ENCODE measurements at places on chromosomes 3 and 15. TPM values are rescaled to one million over a fixed set of nuclear protein-coding genes. Genes with fewer than 3 reads are reported as not detected.

The SLC7A14 gene
- not detected for total RNA-seq

DNA sequence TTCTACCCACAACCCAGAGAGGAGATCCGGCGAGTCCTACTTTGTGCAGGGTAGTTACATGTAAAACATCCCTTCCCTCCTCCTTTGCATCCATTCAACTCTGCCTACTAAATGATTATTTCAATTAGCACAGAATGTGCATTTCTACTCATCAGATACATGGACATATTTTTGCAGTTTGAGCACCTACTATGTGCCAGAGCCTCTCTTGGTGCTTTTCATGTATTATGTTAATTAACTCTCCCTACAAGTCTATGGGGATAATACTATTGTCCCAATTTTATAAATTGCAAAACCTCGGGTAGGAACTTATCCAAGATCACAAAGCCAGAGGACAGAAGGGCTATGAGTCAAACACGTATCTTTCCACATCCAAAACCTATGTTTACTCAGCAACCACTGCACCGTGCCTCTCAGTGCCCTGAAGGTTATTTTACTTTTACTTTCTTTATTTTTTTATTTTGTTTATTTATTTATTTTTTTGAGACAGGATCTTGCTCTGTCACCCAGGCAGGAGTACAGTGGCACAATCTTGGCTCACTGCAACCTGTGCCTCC is 432.8 kb downstream of the MAGI1 start:
- no peak for DNase-seq
- H3K27me3 ChIP-seq = no peaks in the 10 kb centered on the region
- H3K4me3 ChIP-seq = no peak overlapping the region
- no peaks in the 10 kb centered on the region for H3K36me3 ChIP-seq
- no peak overlapping the region for H3K27ac ChIP-seq

- no peaks in the 10 kb centered on the region for H3K27me3 ChIP-seq
- no peak for DNase-seq
- H3K27ac ChIP-seq = no peak within 1 kb of the TSS
- H3K4me3 ChIP-seq = no peak within 1 kb of the TSS
- H3K36me3 ChIP-seq = no peaks in the 10 kb centered on the region
These were observed at the start of gene NR2E3 for GRCh38 chr15:71810256-71811035. Gene NR2E3 (plus strand): TSS chr15:71810554. CDS start chr15:71810744, 190 bp downstream.

DNA sequence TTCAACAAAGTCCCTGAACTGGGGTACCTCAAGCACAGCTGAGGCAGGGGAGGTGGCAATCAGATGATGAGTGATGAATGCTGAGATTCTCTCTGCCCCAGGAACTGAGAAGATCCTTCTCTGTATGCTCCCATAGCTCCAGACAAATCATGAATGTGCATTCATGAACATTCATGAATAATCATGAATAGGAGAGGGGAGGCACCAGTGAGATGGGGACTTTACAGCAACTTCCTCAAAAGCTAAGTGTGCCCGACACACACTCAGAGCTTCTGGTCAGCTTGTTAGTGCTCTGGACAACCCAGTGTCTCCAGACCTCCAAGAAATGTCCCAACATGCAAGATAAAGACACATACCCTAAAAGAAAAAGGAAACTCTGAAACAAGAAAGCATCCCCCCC is 24.3 kb downstream of the LRRC2 start:
- no peak overlapping the region for H3K27ac ChIP-seq
- H3K4me3 ChIP-seq = no peak overlapping the region
- no peak for DNase-seq
- peaks cover 78% of the 10 kb centered on the region for H3K4me1 ChIP-seq
- peaks cover 2% of the 10 kb centered on the region for H3K27me3 ChIP-seq

The SEC22C gene
- 58.9 TPM for total RNA-seq

The PIGZ gene
- total RNA-seq = 2.6 TPM

The PRSS50 gene
- total RNA-seq = not detected

GRCh38 chr3:27176256-27176655 is 192.9 kb downstream of the NEK10 start:
- H3K36me3 ChIP-seq = no peaks in the 10 kb centered on the region

The GAP43 gene
- not detected for total RNA-seq

DNA sequence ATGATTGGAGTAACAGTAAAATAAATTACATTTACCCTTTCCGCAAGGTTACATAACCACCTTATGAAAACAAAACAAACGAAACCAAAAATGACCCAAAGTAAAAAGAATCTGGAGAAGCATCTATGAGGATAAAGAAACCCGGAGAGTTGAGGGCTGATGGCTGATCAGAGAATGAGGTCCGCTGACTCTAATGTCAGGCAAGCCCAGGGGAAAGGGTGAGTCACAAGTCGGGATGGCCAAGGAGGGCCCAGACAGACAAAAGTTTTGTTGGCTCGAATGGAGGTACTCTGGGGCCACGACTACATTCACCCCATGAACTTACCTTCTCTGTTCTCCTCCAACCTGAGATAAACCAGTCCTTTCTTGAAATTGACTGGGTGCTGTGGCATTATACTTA is 95.7 kb downstream of the RORA start:
- no peak overlapping the region for H3K4me3 ChIP-seq
- H3K4me1 ChIP-seq = peaks cover 3% of the 10 kb centered on the region
- no peaks in the 10 kb centered on the region for H3K36me3 ChIP-seq
- no peak overlapping the region for H3K27ac ChIP-seq

DNA sequence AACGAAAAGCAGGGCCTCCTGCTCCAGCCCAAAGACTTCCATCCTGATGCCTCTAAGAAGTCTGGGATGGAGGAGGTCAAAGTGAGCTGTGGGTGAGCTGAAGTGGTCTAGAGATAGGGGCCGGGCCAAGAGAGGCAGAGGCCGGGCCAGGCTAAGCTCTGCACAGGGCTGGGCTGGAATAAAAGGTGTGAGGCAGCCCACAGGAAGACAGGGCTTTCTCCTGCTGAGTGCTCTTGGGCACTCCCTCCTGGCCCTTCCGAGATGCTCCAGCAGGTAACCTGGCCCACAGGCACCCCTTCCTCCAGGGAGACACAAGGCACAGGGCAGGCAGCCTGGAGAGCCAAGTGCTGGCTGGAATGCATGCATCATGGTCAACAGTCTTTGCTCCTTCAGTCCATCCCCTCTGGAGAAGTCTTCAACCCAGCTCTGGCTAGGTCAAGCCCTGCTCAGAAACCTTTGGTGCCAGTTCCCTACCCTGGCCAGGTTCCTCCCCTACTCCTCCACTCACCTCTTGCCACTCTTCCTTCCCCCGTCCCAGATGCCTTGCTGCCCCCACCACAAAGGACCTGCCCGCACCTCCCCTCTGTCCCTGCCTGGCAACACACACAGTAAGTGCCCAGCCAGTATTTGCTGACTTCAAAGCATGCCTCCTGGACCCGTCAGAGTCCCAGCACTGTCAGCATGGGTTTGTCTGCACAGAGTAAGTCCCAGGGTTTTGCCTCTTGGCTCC is 93.6 kb downstream of the SEC22A start:
- no peak overlapping the region for H3K4me3 ChIP-seq
- H3K4me1 ChIP-seq = no peaks in the 10 kb centered on the region
- no peaks in the 10 kb centered on the region for H3K36me3 ChIP-seq
- DNase-seq = no peak
- H3K27me3 ChIP-seq = no peaks in the 10 kb centered on the region

The LOXL1 gene
- total RNA-seq = 3.5 TPM

Data from activated CD4-positive, alpha-beta T cell treated with anti-CD3 and anti-CD28 coated beads, Interleukin-2, amount 10 ng/mL, durations not matched to agents 7 days and 5 days (primary cell).